ENCODE measurements at places on chromosomes 6 and 20.

GRCh38 chr6:136782021-136782770 lies 10.1 kb downstream of the MAP3K5 start:
- DNase-seq, result no peak

- DNase-seq, result no peak
These were observed 688.2 kb downstream of the TBC1D32 start for GRCh38 chr6:120646101-120646500.

- DNase-seq, result peak; percentile 86
These were observed 87.8 kb downstream of the GMDS start for GRCh38 chr6:2157441-2158127.

DNA sequence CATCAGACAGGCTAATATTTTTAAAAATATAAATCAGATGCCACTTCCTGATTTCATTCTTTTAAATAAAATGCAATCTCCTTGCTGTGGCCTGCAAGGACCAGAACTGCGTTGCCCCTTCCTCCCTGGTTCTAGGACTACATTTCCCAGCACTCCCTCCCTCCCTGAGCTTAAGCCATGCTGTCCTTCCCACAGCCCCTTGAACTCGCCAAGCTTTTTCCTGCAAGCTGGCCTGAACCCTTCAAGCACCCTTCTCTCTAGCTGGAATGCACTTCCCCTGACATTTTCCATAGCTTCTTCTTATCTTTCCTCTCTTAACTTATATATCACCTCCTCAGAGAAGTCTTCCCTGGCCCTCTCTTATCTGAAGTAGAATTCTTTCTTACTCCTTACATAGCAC lies 6.1 kb upstream of the DOK5 start:
- DNase-seq, result no peak

- DNase-seq, result no peak
These were observed 12.1 kb upstream of the HINT3 start for GRCh38 chr6:125944434-125944816.

GRCh38 chr20:46355778-46356177 lies 47.5 kb upstream of the CDH22 start:
- DNase-seq, result no peak

DNA sequence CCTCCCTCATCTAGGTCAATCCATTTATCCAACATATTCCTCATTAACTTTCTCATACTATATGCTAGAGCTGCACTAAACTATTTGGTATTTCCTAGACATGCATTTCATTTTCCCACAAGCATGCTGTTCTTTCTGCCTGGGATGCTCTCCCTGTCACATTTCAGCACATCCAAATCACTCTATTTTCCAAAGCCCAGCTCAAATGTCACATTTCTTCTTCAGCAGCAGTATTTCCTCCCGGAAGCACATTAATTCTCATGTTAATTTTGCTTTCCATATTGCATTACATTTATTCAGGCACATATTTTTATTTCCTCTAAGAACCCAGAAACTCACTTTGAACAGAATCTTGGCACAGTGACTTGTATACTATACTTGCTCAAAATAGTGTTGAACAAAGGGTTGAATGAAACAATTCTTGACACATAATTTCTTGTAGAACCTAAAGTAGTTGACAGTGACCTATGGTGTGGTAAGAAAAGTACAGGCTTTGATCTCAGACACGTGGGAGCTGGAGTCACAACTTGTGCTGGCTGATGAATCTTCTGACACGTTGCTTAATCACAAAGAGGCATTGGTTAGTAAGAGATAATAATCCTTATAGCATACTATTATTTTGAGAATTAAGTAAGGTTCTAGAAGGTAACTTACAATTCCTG lies 30.8 kb upstream of the CD2AP start:
- no peak for DNase-seq

DNA sequence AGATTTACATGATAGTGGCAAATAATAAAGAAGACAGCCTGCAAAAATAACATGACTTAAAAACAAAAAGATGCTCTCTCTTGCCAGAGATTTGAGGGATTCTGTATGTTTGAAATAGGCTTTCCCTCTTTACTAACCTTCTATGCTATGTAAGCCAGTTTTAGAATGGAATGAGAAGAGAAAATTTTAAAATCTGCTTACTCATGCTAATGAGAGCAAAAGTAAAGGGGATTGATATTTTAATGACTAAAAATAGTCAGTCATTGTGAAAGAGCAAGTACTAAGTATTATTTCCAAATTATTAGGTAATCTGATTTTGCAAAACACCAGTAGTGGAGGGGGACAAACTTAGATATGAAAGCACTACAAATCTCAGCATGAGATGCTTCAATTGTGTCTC lies 563.3 kb upstream of the ADGRB3 start:
- no peak for DNase-seq

- DNase-seq, result no peak
These were observed 29.2 kb upstream of the SDCBP2 start for GRCh38 chr20:1357921-1358671.

GRCh38 chr20:1050440-1050839 lies 48.3 kb upstream of the RSPO4 start:
- no peak for DNase-seq

GRCh38 chr6:135021310-135022049 lies 33.1 kb downstream of the HBS1L start:
- DNase-seq, result no peak

- no peak for DNase-seq
These were observed 12.6 kb downstream of the SYNJ2 start for GRCh38 chr6:157994125-157994795.

DNA sequence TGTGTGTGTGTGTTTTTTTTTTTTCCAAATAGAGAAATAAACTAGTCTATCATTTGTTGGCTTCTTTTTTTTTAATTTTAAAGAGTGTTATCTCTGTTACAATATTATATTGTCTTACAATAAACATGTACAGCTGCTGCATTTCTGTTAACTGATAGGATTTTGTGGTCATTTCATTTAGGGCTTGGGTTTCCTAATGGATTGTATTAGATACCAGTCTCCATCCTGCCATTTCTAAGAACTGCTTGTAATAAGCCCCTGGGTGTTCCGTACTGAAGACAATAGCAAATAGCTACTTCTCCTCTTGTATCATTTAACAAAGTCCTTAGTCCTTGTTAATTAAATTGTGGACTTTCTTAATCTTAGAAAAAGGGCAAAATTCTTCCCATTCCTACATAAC lies 45.7 kb downstream of the SOBP start:
- DNase-seq, result no peak
